ENCODE measurements at places on chromosomes 1 and 21.

GRCh38 chr1:37477946-37478345, 3.6 kb downstream of the ZC3H12A start:
- DNase-seq, result no peak

DNA sequence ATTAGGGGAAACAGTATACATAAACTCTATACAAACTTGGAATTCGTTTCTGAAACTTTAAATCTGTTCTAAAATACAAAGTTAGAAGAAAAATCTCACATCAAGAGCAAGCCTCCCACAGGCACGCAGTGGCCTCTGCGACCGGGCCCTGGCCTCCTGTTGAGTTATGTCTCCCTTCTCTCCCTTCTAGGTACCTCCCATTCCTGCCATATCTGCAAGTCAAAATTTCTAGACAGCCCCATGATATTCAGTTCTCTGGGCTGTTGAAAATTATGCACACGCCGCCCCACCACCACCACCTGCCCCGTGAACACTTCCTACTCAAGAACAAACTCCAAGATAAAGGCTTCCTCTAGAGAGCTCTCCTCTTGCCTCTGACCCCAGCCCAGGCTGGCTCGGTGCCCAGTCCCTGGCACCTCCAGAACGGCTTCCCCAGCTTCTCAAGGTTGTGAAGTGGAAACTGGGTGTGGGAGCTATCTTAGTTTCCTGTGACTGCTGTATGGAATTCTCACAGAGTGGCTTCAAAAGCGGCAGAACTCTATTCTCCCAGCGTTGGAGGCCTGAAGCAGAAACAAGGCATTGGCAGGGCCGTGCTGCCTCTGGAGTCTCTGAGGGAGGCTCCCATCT, 37.7 kb upstream of the LRP8 start:
- DNase-seq, result no peak

DNA sequence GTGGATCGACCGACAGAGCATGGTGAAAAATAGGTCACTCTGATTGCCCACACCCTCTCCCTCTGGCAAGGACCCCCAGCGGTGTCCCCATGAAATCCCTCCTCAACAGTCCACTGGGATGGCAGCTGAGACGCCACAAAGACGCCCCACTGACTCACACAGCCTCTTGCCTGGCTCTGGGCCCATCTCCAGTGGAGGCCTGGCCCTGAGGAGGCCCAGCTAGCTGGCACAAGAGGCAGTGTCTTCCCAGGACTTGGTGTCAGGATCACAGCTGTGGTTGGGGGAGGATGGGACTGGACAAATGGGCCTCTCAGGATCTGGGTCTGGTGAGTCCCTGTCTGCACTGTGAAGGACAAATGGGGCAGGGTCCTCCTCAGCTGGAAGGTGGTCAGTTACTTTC, 4.6 kb downstream of the ALX3 start:
- no peak for DNase-seq

GRCh38 chr1:59409986-59410385, 113.1 kb downstream of the FGGY start:
- DNase-seq, result no peak

DNA sequence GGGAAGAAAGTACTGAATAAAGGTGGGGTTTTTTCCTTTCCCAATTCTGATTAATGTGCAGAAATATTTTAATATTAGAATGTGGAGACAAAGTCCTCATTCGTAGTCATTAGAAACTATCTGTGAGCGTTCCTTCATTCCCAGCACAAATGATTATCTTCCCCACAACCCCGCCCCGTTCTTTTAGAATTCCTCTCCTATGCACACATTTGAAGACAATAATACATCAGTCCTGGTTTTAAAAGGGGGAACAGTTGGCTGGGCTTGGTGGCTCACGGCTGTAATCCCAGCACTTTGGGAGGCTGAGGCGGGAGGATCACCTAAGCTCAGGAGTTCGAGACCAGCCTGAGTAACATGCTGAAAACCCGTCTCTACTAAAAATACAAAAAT, 876 bp downstream of the ALDH9A1 start:
- DNase-seq, result no peak

DNA sequence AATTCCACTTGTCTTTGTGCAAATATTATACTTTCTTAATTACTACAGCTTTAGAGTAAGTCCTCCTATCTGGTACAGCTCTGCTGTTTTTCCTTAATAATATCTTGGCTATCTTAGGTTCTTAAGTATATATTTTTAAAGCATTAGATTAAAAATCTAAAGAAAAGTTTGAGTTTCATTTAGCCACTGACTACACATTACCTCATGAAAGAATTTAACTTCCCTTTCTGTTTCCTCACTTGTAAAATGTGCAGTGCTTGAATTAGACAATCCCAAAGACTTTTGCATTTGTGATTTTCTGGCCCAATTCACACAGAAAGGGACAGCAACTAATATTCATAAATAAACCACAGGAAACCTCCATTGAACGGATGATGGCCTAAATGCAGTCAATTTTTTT, 126.4 kb upstream of the SAMSN1 start:
- no peak for DNase-seq

DNA sequence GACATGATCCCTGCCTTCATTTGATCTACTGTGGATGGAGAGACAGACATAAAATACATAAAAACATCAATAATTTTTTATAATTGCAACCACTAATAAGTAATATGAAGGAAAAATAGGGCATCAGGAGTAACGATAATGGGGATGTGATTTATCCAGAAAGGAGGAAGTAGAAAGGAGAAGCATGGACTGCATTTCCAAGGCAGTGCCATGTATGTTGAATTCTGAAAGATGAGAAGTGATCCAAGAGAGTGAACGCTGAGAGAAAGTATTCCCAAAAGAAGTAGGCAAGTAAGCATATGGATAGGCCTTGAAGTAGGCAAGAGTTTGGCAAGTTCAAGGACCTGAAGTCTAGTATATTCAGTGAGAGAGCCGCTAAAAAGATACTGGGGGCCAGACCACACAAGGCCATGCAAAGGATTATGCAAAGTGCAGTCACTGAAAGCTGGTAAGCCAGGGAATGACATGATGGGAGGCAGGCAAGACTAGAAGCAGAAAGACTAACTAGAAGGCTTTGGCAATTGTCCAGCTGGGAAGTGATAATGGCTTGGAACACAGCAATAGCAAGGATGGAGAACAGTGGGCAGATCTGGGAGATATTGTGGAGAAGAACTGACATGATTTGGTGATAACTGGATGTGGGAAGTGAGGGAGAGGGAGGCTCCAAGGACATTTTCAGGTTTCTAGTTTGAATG, 85.9 kb downstream of the TM2D1 start:
- DNase-seq, result no peak

DNA sequence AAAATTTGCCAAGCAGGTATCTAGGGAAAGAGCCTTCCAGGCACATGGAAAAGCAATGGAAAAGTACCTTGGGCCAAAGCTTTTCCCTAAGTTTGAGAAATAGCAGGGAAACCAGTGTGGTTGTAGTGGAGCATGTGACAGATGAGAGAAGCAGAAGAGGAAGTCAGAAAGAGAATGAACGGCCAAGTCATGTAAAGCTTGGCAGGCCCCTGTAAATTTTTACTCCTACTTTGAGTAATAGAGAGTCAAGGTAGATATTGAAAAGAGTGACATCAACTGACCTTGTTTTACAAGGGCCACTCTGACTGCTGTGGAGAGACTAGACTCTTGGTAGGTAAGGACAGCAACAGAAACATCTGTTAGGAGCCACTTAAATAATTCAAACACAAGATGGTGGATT, 180.9 kb upstream of the PRMT6 start:
- no peak for DNase-seq

GRCh38 chr21:28277324-28277723, 715.4 kb downstream of the LTN1 start:
- DNase-seq, result no peak

GRCh38 chr1:117371441-117372151, 4.3 kb downstream of the MAN1A2 start:
- no peak for DNase-seq

- no peak for DNase-seq
These were observed 1.1 kb upstream of the RPRD2 start for GRCh38 chr1:150362721-150363425.

- no peak for DNase-seq
These were observed 21.7 kb downstream of the PDXK start for GRCh38 chr21:43740497-43741156.
